ENCODE measurements at places on chromosomes 1 and 21.

DNA sequence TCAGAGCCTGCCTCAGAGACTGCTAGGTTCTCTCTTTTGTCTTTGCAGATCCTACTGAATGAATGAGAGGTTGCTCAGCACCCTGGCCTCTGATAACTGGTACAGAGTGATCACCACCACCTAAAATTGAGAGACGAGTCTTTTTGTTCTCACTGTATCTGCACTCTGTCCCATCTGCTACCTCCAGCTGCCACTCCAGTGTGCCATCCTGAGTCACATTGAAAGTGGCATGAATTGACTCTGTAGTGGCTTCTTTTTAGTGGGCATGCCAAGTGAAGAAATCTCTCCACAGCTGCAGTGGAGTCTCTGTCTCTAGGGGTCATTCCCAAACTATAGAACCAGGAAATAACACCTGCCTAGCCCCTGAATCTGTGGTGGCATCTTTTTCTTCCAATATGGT is 14.7 kb downstream of the CAMK1G start:
- no peak for DNase-seq

DNA sequence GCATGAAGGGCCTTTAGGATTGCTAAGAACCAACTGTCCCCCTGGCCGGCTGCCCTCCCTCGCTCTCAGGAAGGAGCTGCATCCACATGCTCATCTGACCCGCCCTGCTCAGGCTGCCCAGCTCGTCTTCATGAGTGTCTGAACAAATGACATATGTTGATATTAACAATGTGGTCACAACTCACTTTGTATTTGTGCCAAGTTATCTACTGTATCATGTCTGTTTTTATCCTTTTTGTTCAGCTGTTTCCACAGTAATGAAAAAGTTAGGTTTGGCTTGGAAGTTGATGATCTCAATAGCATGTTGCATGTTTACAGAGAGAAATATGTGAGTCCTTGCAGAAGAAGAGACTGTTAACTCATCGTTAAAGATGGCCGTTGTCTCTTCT is 75.1 kb downstream of the PHTF1 start:
- DNase-seq = no peak

- DNase-seq = no peak
Observed at GRCh38 chr1:68528243-68528642, 31.4 kb upstream of the DEPDC1 start.

- DNase-seq = no peak
Observed at GRCh38 chr1:55536545-55536865, 321.3 kb upstream of the USP24 start.

DNA sequence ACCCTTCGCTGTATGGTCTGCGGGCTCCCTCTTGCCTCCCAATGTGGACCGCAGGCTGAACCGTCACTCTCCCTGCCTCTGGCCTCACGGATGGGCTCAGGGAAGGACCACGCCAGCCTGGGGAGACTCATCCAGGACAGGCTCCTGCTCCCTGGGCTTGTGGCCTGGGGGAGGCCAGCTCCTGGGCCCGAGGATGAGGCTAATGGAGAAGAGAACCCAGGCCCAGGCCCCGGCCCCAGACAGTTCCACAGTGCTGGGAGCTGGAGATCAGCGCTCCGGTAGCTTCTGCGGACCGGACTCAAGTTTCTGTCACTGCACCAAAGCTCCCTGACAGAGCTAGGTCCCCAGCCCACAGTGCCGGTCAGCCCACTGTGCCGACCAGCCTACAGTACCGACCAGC is 13.4 kb upstream of the PLEKHG5 start:
- DNase-seq = no peak

- no peak for DNase-seq
Observed at GRCh38 chr21:36654324-36654723, 44.6 kb upstream of the SIM2 start.

DNA sequence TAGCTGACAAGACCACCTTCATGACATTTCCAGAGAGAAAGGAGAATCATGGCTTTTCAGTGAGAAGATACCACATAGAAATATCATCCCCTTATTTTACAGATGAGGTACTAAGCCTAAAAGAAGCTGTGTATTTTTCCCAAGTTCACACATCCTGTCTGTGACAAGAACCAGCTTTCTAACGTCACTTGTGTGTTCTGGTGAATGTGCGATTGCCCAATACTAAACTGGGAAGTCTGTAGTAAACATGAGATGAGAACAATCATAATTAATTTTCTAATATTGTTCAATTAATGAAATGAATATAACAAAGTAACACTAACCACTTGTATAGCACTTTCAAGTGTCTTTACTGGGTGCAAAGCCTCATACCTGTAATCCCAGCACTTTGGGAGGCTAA is 46.0 kb downstream of the PTGER3 start:
- no peak for DNase-seq

DNA sequence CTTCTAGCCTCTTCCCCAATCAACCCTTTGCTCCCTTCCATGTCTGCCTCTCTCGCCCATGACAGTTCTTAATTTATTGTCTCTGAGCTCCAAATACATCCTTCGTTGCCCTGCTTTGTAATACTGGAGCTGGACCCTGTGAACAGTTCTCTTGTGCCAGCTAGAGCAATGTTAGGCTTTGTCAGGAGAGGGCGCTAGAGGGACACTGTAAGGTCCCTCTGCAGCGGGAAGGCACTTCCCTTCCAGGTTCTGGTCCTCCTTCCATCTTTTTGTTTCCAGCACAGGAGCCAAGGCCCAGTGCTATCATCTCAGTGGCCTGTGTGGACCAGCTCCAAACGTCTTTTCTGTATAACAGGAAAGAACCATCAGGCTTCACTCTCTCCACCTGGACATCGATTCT is 95.9 kb downstream of the PTPRU start:
- no peak for DNase-seq

GRCh38 chr21:34801519-34802132 is 132.8 kb downstream of the CLIC6 start:
- DNase-seq = no peak

DNA sequence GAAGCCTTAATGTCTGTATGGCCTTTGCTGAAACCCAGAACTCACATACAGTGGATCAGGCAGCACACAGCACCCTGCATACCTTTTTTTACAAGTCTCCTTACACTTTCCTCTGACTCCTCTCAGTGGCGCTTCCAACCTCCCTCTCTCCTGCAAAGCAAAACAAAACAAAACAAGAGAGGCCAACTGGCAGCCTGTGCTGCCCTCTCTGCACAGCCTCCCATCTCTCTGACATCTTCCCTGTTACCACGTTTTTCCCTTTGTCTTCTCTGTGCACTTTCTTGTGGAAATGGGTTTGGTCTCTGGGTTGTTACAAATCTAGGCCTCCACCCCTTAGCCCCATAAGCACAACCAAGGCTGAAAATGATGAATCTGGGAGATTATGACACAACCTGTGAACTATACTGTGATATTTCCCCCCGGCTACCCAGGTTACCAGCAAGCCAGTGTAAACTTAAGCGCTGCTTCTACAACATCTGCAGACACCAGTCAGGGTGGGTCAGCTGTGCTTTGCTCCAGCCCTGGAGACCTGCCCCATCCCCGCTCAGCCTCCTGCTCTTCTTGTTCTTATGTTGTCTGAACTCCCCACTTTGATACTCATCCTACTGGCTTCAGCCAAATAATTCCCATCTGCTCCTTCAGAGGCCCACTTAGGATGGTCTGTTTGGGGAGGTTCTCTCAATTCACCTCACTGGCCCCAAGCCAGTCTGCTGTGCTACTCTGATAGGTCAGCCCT is 54.9 kb upstream of the FMOD start:
- no peak for DNase-seq

- no peak for DNase-seq
Observed at GRCh38 chr1:28437264-28437923, 67.9 kb downstream of the PHACTR4 start.

GRCh38 chr1:196977278-196977677 is at the start of gene CFHR5:
CFHR5 (plus strand) TSS chr1:196977556; CDS start chr1:196977665, 109 bp downstream.
- no peak for DNase-seq

DNA sequence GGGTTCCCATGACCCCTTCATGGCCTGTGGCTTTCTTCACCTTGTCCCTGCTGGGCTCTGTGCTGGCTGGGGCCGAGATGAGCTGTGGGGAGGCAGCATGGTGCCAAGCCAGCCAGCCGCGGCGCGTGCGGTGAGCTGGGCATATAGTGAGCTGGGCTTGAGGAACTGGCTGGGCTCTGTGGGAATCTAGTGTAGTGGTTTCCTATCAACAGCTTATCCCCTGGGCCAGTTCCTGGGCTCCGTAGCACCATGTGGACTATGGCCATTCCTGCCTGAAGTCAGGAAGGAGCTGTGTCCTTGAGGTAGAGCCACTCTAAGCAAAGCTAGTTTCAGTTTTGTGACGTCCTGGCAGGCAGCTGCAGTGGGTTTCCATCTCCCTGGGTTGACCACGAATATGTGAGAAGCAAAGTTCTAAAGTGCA is 1.8 kb downstream of the NCMAP start:
- DNase-seq = no peak

DNA sequence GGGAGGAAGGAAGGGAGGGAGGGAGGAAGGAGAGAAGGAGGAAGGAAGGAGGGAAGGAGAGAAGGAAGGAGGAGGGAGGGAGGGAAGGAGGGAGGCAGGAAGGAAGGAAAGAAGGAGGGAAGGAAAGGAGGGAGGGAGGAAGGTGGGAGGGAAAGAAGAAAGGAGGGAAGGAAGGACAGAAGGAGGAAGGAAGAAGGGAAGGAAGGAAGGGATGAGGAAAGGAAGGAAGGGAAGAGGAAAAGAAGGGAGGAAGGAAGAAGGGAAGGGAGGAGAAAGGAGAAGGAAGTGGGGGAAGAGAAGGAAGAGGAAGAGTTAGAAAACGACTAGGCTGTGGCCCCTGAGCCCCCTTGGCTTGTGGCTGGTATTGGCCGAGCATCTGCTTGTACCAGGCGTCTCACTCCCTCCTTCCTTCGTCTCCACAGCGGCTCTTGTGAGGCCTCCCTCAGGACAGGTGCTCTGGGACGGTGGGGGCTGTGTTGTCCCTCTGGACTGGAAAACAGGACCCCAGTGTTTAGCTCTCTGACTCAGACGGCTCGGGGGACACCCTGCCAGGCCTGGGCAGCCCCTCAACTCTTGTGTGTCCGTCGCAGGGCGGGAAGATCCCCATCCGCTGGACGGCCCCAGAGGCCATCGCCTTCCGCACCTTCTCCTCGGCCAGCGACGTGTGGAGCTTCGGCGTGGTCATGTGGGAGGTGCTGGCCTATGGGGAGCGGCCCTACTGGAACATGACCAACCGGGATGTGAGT is 36.2 kb upstream of the C1QA start:
- no peak for DNase-seq

GRCh38 chr1:162335126-162335525 is 41.5 kb downstream of the SPATA46 start:
- no peak for DNase-seq

GRCh38 chr21:34946385-34946840 is 102.7 kb downstream of the RUNX1 start:
- no peak for DNase-seq

Data from RWPE2 (cell line).